ENCODE measurements at places on chromosomes 3 and 15.

DNA sequence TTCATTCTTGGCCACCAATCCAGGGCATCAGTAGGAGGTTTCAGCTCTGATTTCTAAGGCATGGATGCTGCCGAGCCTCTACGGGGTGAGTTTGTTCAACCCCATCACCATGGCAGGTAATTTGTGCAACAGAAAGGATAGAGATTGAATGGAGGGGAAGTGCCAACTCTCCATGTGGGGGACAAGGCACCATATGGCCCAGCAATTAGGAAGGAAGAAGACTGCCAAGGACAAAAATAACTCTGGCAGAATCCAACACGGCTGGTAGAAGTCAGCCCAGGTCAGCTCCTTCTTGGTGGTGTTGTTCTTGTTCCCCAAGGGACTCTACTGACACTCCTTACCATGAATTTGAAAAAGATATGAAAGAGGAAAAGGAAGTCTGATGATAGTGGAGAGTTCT is 503.9 kb downstream of the MAGI1 start:
- DNase-seq: no peak

DNA sequence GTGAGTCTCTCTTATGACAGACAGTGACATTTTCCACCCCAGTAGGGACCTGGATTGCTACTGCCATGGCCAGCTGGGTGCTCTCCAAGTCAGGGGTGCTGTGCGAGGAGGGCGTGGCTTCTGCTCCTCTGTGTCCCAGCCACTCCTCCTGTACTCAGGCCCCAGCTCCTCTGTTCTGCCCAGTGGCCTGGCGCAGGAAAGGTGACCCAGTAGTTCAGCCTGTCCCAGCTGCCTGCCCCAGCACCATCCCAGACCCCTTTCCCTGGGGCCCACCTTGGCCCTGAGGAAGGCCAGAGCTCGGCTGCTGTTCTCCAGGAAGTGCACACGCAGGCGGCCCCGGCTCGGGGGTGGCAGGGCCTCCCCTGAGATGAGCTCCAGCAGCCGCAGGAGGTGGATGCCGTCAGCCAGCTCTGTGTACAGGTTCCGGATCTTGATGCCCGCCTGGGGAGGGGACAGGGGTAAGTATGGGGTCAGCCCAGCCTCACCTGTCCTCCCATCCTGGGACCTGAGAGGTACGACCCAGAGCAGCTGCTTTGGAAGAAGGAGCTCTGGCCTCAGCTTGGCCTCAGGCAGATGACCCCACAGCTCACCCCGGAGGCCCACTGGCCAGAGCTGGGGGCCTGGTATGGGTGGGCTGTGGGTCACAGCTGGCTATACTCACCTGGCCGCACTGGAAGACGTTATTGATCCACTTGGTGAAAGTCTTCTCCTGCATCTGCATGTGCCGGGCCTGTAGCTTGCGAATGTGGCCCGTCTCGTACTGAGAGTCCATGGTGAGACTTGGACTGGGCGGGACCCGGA is 1.0 kb downstream of the SPTBN5 start:
- DNase-seq: no peak

DNA sequence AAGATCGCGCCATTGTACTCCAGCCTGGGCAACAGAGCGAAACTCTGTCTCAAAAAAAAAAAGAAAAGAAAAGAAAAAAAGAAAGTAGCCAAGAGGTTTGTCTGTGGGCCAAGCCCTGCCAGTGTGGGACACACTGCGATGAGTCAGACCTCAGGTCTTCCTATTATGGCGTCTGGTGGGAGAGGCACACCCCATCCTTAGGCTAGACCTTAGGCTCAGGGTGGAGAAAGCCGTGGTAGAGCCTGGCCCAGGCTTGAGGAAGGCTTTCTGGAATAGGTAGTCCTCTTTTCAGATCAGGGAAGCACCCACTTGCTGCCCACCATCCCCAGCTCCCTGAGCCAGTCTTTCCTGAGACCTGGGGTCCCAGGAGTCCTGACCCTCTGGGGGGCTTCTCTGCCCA is 6.0 kb downstream of the HEMK1 start:
- peak; percentile 46 for DNase-seq

DNA sequence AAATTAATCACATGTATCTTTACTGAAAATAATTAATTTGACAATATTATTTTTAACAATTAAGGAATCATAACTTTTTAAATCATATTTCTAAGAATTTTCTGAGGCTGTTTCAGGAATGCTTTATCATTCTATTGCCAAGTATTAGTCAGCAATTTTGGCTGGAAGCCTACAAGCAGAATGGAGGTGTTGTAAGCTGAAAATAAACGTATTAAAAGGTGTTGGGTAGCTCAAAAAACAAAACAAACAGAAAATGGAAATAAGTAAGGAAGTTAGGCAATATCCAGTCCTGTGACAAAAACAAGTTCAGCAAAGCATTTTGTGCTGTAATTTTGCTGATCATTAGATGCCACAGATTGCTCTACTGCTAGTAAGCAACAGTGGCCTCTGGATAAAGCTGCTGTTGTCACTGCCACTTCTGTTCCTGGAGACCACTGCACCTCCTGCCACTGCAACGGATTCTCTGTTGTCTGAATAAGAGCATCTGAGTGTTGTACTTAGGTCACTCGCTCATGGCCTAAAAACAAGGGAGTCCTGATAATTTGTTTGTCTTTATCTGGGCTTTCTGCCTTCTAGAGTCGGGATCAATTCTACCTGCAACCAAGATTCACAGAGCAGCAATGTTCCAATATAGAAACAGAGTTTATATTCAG is 63.5 kb upstream of the SLITRK3 start:
- peak; percentile 53 for DNase-seq

- no peak for DNase-seq
Observed at GRCh38 chr3:186382217-186382885, 20.3 kb upstream of the DGKG start.

- no peak for DNase-seq
Observed at GRCh38 chr3:184836090-184836822, 24.3 kb downstream of the VPS8 start.

DNA sequence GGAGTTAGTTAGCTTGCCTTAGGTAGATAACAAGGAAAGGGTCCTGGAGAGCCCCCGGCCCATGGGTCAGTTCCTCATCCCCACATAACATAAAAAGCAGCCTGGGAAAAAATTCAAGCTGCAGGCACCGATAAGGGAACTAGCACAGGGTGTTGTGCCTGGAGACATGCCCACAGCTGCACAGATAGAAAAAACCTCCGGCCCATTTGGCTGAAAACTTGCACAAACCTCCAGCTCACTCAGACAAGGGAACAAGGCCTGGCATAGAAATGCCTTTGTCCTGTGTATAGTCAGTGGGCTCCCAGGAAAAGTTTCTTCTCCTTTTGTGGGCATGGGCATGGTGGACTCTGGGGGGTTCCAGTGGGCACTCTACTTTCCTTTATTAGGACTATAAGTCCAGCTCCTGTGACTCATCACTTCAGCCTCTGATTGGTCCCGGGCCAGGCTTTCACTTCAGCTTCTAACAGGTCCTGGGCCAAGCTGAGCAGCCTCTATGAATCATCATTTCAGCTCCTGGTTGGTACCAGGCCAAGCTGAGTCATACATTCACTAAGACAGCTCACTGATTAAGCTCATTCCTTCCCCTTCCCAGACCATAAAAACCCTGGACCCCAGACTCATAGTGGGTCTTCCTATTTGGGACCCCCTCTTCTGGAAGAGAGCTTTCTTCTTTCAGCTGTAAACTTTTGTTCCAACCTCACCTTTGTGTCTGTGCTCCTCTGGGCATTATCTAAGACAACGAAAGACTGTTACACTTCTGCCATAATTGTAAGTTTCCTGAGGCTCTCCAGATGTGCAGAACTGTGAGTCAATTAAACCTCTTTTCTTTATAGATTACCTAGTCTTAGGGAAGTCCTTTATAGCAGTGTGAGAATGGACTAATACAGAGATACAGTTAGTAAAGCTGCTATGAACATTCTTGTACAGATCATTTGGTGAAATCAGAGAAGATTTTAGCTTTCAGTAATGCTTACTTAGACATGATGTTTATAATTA is 348.0 kb upstream of the DPPA4 start:
- DNase-seq: peak; percentile 99
